Neural progenitor cell (in vitro differentiated cells): ENCODE measurements at places on chromosomes 6 and 20. TPM values are rescaled to one million over a fixed set of nuclear protein-coding genes. Genes with fewer than 3 reads are reported as not detected.

Gene SPATS1
- 0.25 TPM in 1 of 2 replicates, not detected in the other for total RNA-seq

DNA sequence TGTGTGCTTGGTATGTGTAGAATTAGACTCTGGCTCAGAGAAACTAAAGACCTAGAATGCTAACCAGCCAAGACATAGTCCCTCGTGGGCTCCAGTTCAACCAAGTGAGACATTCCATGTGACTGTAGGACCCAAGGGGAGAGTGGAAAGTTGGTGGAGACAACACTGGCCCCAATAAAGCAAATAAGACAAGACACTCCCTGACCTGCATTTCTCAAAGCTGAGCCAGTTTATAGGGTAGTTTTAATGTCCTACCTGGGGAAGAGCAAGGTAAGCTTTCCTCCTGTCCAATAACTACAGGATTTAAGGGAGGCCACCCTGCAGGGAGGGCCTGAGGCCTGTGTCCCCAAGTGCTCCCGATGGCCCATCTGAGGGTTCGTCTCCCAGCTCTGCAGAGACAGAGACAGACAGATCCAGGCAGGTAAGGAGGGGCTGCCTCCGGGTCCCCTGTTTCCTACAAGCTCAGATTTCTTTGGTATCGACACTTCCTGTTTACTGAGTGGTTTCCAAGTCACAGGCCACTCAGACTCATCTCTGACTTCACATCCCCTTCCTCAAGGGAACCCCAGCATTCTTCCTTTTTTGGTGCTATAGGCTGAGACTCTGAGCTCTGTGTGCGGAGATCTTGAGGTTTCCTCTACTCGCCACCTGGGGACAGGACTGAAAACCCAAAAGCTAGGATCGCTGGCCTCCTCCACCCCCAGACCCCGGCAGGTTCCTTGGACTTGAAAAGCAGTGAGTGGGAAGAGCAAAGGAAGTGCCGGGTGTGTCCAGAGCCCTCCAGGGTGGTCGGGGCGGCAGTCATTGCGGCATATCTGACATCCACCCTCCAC lies 92.4 kb downstream of the PRND start:
- DNase-seq, result no peak

DNA sequence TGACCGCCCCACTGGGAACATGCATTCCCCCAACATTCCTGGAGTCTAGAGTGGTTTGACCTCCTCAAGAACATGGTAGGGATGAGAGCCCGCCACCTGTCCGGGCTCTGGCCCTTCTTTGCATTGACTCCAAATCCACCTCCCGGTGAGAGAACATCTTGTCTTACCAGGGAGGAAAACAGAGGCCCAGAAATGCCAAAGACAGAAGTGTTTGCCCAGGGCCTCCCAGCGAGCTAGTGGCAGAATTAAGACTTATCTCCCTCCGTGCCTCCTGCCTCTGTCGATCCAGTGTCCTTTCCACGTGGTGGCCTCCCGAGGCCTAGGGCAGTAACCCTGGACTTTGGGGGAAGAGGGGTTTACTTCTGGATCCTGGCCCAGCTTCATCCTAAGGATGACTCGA lies 134.8 kb downstream of the JPH2 start:
- DNase-seq, result no peak

GRCh38 chr6:32154514-32155161 lies 697 bp downstream of the PPT2 start:
- peak; percentile 84 for DNase-seq

GRCh38 chr6:63923139-63923739 lies 287.6 kb downstream of the PHF3 start:
- peak; percentile 55 for DNase-seq

DNA sequence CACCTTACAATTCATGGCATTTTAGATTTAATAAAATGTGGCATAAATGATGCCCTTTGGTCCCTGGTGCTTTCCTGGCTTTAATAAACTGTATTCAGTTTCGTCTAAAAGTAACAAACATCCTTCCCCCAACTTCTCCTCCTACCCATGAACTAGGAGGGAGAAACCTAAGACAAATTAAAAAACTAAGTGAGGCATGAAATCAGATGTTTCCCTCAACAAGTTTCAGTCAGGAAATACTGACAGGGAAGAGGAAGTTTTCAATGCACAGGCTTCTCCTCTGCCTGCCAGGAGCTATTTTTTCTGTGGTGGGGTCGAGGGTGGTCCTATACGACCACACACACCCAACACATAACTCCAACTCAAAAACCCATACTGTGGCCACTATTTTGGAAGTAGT lies 10.0 kb downstream of the HBS1L start:
- no peak for DNase-seq

DNA sequence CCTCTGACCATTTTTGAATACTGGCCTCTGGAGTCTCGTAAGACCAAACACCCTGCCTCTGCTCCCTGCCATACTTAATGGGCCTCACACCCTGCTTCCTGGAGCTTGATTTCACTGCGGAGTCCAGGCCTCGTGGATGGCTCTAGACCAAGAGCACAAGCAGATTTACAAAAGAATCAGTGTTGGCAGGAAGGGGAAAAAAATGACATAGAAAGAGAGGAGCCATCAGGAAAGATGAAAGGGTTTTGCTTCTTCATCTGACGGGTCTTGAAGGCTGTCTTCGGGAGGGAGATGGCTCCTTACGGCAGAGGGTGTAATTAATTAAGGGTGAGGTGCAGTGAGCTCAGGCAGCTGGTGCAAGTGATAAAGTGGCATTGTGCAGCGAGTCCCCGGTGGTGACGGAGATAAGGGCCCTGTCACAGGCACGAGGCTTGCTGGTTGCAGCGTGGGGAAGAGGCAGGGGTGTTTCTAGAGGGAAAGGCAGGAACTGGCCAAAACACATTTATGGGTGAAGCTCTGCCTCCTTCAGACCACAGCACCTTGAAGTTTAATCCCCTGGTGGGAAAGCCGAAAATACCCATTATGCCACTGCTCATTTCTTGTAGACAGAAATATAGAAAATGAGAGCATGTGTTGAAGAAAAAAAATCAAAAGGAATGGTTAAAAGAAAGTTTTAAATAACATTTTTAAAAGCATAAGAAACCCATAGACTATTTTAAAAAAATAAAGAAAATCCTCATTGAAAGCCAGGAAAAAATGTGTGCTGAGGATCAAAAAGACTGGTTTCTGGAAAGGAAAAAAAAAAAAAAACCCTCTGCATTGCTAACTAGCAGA lies 128.6 kb upstream of the LRFN2 start:
- DNase-seq, result peak; percentile 21

Gene PPP1R14C
- total RNA-seq, result 0.06 and 0.26 TPM in 2 replicates

DNA sequence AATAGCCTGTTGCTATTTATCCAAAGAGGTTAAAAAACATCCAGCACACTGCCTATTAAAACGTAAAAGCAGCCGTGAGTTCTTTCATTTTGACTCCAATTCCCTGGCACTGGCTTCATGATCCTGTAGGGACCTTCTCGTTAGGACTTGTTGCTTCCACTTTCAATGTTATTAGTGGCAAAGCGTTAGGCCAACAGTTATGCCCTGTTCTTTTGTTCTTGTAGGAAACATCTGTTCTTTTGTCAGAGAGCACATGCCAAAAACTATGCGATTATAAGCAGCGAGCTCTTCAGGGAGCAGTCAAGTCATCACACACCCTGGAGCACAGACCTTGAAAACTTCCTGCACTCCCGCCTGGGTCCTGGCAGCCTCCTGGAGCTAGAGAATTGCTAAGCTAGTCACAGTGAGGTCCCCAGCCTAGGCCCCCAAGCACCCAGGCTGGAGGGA lies 609.5 kb upstream of the ARID1B start:
- no peak for DNase-seq

GRCh38 chr6:111418971-111419693 lies 63.9 kb downstream of the REV3L start:
- DNase-seq, result no peak

Gene CCM2L
- total RNA-seq, result 0.75 and 3.9 TPM in 2 replicates

- DNase-seq, result no peak
These were observed 232.6 kb upstream of the PDE10A start for GRCh38 chr6:165895421-165896165.

DNA sequence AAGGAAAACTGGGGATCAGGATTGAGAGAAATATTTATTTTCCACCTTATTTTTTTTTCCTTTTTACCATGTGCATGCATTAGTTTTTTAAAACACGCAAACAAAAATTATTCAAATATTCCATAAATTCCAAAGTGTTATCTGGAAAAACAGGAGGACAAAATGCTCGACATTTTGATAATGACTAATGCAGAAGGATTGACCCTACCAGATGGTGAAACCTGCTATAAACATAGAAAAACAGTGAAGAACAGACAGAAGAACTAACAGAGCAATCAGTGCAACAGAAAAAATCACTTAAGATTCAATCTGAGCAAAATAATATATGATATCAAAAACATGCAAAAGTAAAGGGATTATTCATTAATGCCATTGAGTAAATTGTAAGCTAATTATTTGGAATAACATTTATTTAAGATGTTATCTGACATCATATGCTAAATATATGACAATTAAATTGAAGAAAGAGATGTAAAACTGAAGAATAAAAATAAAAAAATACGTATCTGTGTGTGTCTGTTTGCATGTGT lies 218.4 kb downstream of the LMBRD1 start:
- DNase-seq, result no peak

GRCh38 chr20:16069389-16070010 lies 503.7 kb downstream of the KIF16B start:
- DNase-seq, result no peak

Gene PDE10A
- total RNA-seq, result 11.9 and 17.3 TPM in 2 replicates

- no peak for DNase-seq
These were observed 451.0 kb upstream of the MAN1A1 start for GRCh38 chr6:119800526-119800925.

GRCh38 chr20:20022498-20022897 lies 5.3 kb downstream of the NAA20 start:
- no peak for DNase-seq

Gene MRPL18
- 64.5 and 69.1 TPM in 2 replicates for total RNA-seq

GRCh38 chr6:128605961-128606360 lies 85.6 kb upstream of the PTPRK start:
- no peak for DNase-seq

GRCh38 chr6:168741942-168742782 lies 301.2 kb downstream of the SMOC2 start:
- peak; percentile 18 for DNase-seq

Gene SLPI
- total RNA-seq, result not detected in 2 replicates

DNA sequence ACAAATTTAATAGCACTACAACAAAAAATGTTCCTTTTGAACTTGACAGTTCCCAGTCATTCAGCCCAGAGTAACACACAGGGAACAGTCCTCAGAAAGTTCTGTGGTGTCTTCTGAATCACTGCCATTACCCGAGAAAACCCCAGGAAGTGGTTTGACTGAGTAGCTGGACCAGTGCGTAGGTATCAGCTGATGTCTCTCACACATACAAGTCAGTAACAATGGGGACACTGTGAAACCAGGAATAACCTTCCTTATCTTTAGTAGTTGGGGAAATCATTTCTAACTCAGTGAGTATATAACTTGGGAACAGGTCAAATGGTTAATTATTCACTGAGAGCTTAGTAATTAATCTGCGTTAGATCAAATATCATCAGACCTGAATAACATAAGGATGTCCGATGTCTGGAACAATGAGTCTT lies 73.1 kb downstream of the HIVEP2 start:
- DNase-seq, result no peak

DNA sequence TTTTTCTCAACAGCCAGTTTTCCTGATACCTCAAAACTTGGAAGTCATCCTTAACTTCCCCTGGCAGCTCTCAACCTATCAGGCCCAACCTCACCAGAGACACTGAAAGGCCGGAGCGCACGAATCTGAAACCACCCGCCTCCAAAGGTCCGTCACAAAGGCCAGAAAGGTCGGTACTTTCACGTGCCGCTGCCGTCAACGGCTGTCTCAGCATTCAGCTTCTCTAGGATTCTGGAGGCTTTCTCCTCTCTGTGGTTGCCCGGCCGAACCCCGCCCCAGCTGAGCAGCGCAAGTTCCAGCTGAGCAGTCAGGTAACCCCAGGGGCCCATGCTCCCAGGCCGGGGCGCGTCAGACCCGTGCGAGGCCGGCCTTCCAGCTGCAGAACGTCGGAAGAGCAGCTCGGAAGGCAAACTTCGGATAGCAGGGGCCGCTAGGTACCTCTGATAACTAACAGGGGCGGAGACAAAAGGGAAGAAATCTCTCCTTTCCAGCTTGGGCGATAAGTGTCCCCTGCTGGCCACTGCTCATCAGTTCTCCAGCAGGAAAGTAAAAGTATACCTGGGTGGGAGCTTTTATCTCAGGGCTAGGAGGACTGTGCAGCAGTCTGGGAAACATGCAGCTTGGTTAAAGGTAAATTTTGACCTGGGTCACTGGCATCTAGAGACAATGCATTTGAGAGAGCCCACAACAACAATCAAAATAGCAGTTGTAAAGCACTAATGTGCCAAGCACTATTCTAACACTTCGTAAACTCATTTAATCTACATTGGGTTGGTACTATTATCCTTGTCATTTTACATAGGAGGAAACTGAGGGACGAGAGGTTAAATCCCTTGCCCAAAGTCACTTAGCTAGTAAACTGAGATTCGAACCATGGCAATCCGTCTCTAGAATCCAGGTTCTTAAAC lies 16.1 kb downstream of the ZSCAN12 start:
- DNase-seq, result peak; percentile 95

GRCh38 chr6:31559958-31560696 lies 12.0 kb upstream of the LTA start:
- DNase-seq, result no peak

DNA sequence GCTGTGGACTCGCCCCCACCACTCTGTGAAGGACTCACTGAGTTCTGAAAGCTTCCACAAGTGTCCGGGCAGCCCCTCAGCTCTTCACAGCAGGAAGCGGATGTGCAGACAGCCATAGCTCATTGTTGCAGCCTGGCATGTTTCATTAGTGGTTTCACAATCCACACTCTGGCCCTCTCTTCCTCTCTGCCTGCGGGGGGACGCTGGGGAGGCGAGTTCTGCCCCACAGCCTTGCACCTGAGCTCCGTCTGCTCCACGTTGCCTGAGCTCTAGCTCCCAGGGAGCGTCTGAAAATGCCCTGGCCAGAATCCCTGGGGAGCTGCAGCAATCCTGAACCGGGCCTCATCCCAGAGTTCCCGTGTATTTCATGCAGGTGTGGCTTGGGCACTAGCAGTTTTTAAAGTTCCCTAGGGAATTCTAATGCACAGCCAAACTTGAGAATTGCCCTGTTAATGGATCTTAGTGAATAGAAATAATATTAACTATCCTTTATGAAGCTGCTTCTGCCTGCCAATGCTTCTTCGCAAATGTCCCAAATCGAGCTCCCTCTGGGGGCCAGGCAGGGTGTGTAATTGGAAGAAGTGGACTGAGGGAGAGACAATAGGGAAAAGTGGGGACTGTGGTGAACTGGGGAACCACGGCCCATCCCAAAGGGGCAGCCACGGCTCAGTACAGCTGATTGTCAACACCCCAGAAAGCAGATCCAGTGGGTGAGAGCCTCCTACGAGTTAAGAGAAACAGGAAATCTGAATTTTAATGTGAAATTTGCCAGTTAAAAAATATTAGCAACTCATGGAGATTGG lies 51.5 kb downstream of the CTCFL start:
- DNase-seq, result no peak

Gene NKX2-4
- not detected in 2 replicates for total RNA-seq

DNA sequence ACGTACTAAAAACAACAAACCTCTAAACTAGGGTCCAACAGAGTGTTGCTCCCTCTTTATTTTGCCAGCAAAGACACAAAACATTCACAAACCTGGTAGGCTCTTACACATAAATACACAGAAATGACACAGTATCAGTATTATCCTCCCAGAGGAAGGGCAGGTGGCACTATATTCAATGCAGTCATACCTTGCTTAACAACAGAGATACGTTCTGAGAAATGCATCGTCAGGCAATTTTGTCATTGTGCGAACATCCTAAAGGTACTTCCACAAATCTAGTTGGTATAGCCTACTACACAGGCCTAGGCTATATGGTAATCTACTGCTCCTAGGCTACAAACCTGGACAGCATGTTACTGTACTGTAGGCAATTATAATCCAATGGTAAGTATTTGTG lies 9.6 kb downstream of the ZBTB2 start:
- no peak for DNase-seq

Gene ME1
- total RNA-seq, result 2.0 and 2.8 TPM in 2 replicates
